Activated T-cell treated with anti-CD3 and anti-CD28 coated beads, Interleukin-2, amount 50 U/mL, for 24 hours (primary cell): ENCODE measurements at places on chromosomes 1 and 21.

- no peak for DNase-seq
Observed at GRCh38 chr1:83554174-83554573, 444.8 kb downstream of the TTLL7 start.

DNA sequence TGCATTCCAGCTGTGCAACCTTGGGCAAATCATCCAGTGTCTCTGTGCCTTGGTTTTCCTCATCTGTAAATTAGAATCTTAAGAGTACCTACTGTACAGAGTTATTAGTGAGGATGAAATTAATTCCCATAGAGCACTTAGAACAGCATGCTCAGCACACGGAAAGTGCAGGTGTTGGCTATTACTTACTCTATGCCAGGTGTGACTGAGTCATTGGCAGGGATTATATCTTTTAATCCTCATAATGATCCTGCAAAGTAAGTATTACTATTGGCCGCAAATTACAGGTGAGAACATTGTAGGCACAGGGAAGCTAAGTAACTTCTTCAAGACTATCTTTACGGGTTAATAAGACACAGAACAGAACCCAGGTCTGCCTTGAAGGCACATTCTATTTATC lies 6.3 kb upstream of the UBE2U start:
- DNase-seq = no peak

DNA sequence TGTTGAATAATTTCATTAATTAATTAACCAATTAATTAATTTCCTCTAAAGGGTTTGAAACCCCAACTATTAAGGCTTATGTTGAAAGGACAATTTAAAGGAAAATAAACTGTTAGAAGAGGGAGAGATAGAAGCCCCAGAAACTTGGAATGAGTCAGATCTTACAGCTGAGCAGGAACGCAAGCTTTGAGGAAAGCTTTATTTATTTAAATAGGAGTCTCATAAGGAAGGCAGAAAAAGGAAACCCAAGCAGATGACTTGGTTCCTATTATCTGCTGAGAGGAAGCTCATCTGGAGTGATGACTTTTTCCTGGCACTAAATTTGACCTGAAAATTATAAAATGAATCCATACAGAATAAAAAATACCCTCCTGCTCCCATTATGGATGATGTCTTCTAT lies 105.1 kb downstream of the ROR1 start:
- DNase-seq = no peak

- DNase-seq = no peak
Observed at GRCh38 chr1:230550428-230550827, 91.9 kb upstream of the COG2 start.

GRCh38 chr1:54967372-54967771 lies 13.1 kb upstream of the TMEM61 start:
- DNase-seq = no peak

- DNase-seq = no peak
Observed at GRCh38 chr1:28026329-28026728, 62.1 kb downstream of the EYA3 start.

DNA sequence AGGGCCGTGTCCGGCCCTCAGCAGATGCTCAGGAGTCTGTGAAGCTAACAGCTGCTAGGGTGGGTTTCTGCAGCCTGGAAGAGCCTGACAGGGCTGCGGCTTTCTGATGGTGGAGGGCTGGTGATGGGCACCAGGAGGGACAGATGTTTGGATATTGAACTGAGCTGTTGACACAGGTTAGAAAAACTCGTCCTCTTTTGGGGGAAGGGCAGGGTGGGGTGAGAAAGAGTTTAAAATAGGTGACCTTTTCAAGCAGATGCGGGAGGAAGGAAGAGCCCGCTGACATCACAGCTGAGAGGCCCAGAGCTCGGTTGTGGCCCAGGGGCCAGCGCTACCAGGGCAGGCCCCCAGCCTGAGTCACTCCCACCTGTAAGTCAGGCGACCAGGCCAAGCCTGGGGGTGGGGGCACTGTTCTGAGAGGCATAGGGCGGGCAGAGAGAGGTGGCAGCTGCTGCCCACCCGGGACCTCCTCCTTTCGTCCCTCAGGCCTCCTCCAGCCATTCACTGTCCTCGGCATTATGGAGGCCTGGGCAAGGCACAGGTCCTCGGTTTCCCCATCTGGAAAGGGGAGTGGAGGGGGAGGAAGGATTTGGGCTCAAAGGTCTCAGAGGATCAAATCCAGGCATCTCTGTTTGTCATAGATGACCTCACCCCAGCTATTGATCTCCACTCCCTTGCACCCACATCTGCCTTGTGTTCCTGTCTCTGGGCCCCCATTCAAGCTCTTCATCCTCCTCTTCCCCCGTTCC lies 32.3 kb upstream of the ID3 start:
- peak; percentile 64 for DNase-seq

- no peak for DNase-seq
Observed at GRCh38 chr1:98896711-98897445, 107.8 kb downstream of the PLPPR5 start.

- DNase-seq = no peak
Observed at GRCh38 chr1:87064309-87064708, 149.9 kb downstream of the HS2ST1 start.

DNA sequence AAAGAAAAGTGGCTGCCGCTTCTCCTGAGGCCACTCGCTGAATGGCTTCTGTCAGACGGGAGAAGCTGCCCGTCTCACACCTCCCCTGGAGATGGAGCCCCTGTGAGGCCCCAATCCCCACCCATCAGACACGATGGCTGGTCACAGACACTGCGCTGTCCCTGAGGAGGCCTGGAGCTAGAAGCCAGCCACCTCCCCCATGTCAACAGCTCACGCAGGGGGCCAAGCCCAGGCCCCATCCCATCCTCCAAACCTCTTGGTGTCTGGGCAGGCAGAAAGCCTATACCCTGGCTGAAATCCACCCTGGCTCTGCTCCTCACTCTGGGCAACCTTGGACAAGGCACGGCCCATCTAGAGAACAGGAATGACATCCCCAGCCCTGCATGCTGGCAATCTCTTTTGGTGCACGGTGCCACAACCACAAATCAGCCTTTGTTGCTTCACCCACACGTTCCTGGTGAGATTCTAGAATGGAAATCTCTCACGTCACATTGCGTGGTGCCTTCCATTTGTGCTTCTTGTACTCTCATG lies 273.9 kb upstream of the VAMP3 start:
- DNase-seq = no peak

DNA sequence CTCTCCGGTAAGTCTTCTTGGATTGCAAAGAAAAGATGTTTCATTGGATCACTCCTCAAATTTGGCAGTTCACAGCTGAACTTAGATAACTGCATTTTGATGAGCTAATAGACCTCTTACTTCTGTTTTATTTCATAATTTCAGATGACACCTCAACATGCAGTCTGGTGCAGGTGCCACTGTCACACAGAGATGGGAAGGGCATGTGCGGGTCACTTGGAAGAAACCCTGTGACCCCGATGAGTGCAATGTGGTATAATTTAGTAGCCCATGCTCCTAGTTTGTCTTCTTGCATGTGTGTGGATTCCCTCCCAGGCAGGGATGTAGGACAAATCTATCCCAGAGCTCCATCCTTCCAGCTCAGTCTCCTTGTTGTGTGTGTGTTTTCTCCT lies 481 bp upstream of the SLAMF1 start:
- no peak for DNase-seq

- DNase-seq = no peak
Observed at GRCh38 chr1:247627951-247628350, 22.6 kb downstream of the OR2G3 start.

- no peak for DNase-seq
Observed at GRCh38 chr1:225767634-225768540, 9.7 kb upstream of the SRP9 start.

DNA sequence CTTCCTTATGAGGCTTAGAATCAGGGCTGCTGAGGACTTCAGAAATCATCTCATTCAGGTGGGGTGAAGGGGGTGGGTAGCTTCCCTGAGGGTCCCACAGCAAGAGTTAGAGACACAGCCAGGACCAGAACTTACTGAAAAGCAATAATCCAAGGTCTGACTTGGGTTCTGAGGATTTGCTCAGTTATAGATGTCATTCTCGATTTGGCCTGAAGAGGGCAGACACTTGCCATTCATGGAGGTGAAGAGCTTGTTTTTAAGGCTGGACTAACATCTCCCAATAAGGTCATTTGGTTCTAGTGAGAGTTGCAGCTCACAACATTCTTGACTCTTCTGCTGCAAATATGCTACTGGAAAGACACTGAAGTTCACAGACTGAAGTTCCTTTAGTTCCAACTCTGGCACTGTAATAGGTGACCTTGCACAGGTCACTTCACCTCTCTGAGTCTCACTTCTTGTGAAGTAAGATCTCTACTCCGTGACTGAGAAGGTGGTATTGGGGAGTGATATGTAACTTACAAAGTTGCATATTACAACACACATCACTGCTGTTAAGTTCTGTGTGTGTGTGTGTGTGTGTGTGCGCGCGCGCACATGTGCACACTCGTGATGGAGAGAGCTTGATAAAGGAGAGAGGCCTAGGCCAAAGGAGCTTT lies 69.8 kb upstream of the DIRAS3 start:
- DNase-seq = no peak

DNA sequence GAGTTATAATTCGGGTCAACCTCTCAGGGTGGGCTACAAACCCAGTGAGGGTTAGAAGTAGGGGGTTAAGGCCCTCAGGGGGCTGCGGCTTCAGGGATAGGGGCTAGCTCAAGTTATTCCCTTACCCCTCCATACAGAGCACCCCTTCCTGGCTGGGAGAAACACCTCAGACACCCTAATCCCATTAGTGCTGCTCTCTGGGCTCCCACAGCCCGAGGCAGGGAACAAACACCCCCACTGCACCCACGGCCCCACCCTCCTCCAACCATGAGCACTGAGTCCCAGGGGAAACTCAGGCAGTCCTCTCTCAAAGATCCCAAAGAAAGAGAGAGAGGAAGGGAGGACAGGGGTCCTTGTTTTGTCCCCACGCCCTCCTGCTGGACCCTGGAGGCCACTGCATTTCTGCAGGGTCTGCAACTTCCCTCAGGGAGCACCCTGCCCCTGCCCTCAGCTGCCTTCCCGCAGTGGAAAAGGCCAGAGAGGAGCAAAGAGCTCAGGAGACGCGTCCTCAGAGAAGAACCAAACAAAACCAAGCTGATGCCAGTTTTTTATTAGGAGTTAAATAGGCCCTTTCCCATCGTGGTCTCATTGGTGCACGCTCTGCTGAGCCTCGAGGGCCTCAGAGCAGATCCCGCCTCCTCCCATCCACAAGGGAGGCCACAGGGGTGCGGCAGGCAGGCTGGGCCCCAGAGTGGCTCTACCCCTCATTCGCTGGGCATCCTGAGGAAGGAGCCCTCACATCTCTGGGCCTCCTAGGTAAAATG lies 1.4 kb upstream of the S100A4 start:
- no peak for DNase-seq

GRCh38 chr1:16281765-16282164 lies 44.8 kb upstream of the CPLANE2 start:
- DNase-seq = no peak

- no peak for DNase-seq
Observed at GRCh38 chr21:45327441-45328197, 39.9 kb upstream of the POFUT2 start.

DNA sequence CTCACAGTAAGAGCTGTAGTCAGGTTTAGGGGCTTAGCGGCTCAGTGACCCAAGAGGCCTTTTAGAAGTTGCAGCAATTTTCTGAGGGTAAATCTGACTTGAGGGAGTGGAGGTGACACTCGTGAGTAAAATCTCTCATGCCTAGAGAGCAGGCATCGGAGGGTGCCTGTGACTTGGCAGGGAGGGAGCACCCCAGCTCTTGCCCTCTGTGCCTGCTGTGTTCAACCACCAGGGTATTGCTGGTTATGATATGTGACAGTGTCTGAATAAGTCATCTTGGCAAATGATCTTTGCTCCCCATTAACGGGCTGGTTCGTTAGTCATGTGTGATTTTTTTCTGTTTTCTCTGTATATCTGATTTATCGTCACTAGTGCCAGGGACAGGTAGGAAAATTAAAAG lies 5.9 kb downstream of the MAN1C1 start:
- no peak for DNase-seq

DNA sequence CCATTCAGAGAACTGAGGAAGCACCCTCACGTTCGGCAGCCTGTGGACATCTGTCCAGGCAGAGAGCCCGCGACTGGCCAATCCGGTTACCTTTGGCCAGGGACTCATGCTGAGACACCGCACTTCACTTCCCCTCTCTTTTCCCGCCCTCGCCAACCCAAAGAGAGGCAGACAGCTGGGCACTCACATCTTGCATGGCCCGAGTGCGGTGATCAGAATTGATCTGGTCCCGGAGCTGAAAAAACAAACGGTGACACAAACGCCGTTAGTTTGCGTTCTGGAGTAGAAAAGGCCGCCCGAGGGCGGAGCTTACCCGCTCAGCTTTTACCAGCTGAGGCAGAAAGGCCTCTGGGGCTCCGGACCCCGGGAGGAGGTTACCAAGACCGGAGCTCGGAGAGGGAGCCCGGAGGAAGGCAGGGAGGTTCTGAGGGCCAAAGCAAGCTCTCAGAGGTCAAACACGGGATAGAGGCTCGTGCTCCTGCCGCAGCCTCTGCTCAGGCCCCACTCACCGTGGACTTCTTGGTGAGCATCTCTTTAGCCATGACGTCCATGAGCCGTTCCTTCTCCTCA lies 376 bp downstream of the SF3A3 start:
- DNase-seq = no peak

GRCh38 chr1:54774820-54775498 lies 10.6 kb upstream of the PARS2 start:
- DNase-seq = no peak

DNA sequence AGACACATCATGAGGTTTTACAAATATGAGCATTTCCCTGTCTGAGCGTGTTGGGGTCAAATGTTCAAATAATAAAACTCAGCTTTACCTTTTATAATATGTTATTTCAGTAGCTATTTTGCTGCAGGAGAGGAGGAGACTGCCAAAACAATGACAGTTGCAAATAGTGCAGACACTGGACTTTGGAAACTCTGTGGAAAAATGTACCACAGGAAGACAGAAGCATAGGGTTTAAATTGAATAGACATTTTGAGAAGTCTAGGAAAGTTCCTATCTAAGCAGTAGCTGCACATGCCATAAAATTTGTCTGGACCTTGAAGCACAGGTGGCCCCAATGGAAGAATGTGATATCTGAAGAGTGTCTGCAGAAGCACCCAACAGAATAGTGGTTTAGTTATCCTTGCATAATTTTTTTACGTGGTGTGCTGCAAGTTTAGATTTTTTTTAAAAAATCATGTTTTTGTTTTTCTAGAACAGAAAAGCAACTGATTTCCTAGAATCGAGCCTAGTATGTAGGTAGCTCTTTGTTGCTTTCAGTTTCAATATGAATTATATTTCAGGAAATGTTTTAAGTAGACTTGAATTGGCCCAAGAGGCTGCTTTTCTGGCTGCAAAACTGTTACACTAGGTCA lies 14.0 kb upstream of the GBP5 start:
- no peak for DNase-seq

GRCh38 chr1:191350938-191351337 lies 807.3 kb upstream of the RGS18 start:
- no peak for DNase-seq

DNA sequence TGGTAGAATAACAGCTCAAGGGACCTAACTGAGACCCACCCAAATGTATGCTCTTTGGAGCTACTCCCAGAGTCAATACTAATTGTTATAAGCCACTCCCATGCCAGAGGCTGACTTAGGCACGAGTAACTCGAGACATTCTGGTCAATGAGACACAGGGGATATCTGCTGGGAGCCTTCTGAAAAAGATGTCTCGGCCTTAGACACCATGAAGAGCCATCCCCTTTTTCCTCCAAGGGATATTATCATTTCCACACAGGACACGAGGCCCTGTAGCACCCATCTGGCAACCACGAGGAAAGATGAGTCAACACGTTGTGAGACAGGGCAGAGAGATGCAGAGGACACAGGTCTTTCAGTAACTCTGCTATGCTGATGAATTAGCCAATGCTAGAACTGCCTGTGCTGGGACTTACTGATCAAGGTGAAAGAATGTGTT lies 30.7 kb downstream of the ITPKB start:
- DNase-seq = no peak

GRCh38 chr21:44735821-44736220 lies 24.4 kb upstream of the TSPEAR start:
- DNase-seq = no peak
